ENCODE measurements at places on chromosomes 13 and 19.

- DNase-seq, result no peak
Observed at GRCh38 chr13:19156013-19156825, 25.4 kb downstream of the TUBA3C start.

DNA sequence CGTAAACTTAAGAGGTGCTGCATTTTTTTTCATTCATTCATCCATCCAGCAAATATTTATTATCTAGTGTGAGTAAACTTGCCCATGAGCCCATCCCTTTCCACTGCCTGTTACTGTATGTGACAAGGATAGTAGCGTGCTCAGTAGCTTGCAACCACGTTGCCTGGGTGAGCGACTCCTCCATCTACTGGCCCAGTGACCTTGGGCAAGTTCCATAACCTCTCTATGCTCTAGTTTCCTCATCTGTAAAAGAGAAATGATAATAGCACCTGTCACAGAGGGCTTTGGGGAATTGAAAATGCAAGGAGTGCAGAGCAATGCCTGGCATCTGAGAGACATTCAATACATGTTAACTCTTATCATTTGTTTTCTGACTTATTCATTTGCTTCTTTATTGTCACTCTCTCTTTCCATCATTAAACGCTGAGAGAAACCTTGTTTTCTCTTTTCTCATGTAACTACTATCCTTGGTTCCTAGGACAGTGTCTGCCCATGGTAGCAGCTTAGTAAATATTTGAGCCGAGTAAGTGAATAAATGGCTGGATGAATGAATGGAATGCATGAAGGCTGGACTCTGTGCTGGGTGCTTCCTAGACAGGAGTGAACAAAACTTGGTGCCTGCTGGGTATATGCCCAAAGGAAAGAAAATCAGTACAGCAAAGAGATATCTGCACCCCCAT lies 19.9 kb downstream of the LRCH1 start:
- no peak for DNase-seq

GRCh38 chr13:30908416-30908980 lies 2.4 kb downstream of the MEDAG start:
- no peak for DNase-seq

- DNase-seq, result no peak
Observed at GRCh38 chr19:2888731-2889224, 11.9 kb upstream of the ZNF57 start.

DNA sequence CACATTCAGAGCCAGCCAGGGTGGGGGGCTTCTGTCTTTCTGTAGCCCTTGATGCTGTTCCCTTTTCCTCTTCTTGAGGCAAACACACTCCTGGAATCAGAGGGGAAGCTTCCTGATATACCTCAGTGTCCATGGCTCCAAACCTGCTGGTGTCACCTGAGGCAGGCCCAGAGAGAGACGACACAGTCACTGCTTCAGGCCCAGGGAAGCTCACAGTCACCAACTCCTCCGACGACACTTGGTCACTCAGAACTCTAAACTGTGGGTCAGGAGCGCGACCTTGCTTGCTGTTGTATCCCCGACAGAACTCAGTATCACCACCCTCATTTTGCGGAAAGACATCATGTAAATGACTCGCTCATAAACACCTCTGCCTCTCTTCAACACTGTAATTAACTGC lies 1.1 kb downstream of the ATP13A1 start:
- DNase-seq, result no peak

DNA sequence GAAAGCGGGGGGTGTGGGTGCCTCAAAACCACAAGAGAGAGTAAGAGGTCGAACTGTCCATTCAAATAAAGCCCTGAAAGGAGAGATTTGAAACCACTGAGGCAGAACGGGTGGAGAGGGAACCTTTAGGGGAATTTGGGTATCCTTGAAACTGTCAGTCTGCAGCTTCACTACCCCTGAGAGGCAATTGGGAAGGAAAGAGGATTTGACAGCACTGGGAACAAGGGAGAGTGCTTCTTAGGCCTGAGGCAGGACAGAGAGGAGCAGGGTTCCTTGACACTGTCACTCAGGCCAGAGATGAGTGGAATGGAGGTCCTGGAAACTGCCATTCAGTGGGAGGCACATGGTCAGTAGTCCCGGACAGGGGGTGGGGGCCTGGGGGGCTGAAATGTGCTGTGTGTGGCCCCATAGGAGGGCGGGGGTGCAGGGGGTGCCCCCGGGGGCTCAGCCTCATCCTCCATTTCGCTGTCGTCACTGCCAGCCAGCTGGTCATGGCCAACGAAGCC lies 5.0 kb downstream of the GFY start:
- no peak for DNase-seq

DNA sequence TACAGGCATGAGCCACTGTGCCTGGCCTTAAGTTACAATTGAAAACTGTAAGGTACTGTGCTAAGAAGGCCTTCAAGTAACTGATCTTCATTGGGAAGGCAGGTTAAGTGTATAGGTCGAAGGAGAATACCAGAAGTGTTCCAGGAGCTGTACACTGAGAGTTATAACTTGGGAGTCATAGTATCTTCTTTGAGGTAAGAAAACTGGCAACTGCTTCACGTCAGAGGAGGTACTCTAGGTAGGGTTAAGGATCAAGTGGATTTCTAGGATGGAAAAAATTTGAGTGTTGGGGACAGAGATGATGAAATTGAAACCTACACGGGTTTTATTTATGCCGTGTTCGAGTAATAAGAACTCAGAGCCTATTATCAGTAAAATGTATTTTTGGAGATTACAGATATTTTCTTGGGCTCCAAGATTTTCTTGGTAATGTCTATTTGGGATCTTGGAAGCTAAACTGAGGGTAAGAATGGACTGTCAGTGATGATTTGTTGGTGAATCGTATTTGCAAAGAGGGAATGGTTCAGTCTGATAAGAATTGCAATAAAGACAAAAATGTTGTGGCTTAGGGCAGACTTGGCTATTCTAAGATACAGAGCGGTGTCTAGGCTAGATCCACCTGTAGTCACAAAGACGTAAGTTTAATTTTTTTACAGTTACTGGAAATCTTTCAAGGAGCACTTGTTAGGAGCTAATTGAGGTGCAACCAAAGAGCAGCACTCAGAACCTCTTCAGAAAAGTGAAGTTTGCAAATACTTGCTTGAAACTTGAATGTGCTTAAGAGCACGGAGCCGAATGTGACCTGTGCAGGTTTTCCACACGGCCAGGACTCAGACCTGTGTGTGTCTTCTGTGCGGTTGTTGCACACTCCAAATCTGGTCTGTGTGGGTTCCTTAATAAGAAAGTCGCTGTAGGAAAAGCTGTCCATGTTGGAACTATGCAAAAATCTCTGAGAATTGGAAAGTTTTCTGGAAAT lies 102.5 kb downstream of the URI1 start:
- DNase-seq, result no peak

DNA sequence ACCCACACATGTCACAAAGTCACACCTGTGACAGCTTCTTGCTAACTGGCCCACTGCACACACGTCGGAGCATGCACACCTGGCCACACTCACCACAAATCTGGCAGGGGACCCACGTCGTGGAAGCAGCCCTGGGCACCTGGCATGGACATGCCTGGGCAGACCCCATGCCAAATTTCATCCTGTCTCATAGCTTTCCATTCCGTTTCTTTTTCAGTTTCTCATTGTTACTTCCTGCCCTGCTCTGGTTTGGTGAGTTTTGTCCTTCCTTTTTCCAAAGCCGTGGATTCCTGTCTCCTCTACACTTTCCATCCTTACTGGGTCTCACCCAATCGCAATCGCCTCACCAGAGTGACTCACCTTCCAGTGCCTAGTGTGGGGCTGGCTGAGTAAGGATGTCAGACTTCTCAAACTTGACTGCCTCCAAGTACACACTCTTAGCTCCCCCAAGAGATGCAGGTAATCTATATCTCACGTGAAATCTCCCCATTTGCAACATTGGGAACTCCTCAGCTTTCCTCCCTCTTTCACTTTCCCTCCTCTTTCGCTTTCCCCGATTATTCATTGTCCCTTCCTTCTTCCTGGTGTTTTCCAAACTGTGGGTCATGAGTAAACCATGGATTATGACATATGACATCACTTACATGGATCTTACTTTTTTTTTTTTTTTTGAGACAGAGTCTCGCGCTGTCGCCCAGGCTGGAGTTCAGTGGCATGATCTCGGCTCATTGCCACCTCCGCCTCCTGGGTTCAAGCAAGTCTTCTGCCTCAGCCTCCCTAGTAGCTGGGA lies 1.6 kb upstream of the BBC3 start:
- DNase-seq, result no peak

DNA sequence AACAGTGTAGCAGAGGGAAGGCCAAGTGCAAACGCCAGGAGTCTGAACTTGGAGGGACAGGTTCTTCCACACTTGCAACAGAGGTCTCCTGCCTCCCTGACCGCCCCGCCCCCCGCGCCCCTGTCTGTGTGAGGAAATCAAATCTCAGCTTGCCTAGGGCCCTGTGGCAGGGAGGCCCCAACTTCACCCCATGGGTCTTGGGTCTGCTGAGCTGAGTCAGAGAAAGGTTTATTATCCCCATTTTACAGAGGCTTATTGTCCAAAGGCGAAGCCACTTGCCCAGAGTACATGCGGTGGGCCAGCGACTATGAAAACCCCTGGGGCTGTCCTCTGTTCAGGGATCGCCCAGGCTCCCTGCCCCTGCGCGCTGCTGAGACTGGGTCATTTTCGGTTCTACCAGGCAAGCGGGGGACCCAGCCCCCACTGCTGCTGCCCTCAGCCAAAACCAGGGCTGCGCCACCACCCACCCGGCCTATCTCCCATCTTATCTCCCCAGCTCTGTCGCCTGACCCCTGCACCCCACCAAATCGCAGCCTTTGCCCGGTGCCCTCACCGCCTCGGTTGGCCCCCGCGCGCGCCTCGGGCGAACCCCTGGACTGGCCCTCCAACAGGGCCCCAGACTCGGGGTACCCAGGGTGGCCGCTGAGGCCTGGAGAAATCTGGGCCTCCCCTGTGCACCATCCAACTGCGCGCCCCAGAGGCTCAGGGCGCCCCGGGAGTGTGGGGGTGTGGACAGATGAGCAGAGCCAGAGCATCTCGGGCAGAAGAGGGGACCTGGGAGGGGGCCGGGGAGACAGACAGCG lies 850 bp upstream of the CERS4 start:
- no peak for DNase-seq

- DNase-seq, result no peak
Observed at GRCh38 chr19:30369833-30370232, 2.4 kb upstream of the ZNF536 start.

DNA sequence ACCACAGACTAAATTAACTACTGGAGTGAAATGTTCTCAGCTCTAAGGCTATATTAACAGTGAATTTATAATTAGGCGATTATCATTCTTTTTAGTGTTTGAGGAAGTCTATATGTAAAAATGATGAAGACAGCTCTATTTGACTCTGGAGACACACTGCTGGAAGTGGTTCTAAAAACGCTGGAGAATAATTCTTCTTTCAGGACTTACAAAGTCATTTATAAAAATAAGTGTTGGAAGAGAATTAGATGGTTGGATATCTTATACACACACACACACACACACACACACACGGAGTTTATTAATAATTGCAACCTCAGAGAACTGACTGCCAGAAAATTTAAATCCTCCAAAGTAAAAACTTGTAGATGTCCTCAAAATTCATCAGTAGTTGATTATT lies 1171.3 kb downstream of the EFNB2 start:
- no peak for DNase-seq

GRCh38 chr13:97235549-97236231 lies 13.6 kb downstream of the MBNL2 start:
- DNase-seq, result no peak

DNA sequence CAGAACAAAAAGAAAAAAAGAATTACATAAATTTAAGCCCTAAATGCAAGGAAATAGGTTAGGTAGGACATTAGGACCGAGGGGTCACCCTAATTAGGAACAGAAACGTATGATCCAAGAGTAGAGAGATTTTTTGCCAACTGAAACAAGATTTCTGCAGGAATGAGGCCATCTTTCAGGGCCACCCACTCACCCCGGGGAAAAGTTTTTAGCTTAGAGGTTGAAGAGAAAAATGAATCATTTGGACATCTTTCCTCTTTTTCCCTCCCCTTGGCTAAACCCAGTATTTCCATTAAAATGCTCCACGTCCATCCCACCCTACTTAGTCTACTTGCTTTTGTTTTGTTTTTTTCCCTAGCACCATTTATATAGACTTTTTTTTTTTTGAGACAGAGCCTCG lies 10.6 kb upstream of the PNMA8A start:
- no peak for DNase-seq

DNA sequence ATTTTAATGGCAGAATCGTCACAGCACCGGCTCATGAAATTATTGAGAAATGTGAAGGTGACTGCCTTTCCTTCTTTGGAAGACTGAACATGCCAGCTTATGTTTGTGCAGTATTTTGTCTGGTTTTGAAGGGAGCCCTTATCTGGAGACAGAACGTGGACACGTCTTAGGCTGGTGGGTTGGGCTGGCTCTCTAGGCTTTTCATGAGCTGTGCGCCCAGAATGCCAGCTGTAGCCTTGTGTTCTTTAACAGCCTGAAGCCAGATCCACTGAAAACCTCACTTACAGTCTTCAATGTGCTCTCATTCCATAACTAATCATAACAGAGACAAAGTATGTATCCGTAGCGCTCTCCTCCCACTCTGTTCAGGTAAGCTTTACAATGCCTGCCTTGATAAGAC lies 184.4 kb upstream of the HTR2A start:
- DNase-seq, result no peak
